NCI-H1930 (cell line): ENCODE measurements at places on chromosomes 4 and X.
A peak's percentile ranks its signal among the peaks of the same experiment; 100 is the strongest.

- DNase-seq, result no peak
These were observed 486.1 kb upstream of the POU3F4 start for GRCh38 chrX:83022020-83022419.

GRCh38 chr4:117660668-117661067 lies 373.6 kb upstream of the NDST3 start:
- DNase-seq, result no peak

- DNase-seq, result no peak
These were observed 11.7 kb upstream of the TMEM156 start for GRCh38 chr4:39043861-39044363.

- DNase-seq, result peak; percentile 43
These were observed 214.5 kb upstream of the TACR3 start for GRCh38 chr4:103934178-103934789.

DNA sequence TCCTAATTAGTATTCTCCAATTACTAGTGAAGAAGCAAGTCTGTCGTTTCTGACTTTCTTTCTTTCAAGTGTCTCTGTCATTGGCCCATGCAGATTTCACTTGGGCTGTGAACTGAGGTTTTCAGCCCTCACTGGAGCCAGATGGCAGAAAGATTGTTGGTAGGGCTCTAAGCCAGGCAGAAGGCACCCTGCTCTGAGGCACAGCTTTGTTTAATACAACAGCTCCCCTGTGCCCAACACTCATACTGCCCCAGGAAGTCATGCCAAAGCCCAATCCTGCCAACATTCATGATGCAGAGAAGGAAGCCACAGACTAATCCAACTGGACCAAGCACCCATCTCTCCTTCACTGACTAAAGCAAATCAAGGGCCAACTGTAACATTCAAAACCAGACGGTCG lies 117.1 kb upstream of the FRG1 start:
- DNase-seq, result no peak

DNA sequence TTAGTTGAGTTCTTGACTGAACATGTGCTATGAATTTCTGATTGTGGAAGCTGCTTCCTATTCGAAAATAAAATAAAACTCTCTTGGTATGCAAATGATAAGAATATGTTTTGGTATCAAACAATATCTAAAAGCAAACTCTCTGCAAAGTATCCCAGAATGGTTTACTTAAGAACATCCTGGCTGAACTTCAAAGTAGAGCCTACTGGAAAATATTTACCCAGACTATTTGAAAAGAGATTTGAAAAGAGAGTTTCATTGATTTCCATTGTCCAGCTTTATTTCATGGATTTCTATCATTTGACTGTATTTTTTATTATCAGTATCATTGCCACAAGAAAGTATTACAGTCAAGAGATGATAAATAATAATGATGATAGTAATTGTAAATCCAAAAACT lies 171.1 kb upstream of the SLC7A11 start:
- no peak for DNase-seq

DNA sequence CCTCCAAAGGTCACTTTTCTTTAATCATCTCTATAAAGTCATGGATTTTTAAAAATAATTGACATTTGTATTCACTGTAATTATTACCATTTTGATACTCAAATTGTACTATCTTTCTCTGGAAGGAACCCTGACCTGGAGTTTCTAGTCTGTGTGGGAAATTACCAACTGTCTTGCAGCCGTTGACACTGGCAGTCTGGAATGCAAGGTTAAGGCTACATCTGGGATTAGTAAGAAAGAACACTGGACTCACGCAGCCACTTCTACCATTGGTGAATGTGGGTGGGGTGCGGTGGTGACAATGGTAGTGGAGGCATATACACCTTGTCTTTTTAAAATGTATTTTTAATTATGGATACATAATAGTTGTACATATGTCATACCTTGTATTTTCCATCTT lies 40.9 kb downstream of the EGF start:
- no peak for DNase-seq

DNA sequence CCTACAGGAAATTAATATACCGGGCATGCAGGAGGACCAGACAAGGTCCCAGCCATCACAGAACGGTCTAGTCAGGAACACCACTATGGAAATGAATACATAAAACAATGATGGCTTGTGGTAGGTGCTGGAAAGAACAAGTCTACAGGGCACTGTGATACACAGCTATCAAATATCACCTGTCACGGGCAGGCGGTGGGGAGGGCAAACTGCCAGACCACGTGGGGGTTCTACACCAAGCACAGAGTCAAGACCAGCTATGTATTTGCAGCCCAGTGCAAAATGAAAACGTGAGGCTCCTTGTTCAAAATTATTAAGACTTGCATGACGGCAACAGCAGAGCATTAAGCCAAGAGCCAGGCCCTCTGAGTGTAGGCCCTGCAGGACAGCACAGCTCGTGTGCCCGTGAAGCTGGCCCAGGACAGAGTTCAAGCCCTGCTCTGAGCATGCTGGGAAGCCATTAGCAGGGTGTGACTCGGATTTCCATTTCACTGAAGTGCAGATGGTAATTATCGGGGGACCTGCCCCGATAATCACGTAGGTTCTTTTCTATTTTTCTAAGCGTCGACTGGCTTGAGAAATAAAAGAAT lies 83.6 kb downstream of the JAKMIP1 start:
- no peak for DNase-seq

GRCh38 chrX:38305971-38306370 lies 21.3 kb downstream of the RPGR start:
- DNase-seq, result no peak

GRCh38 chr4:161321706-161322105 lies 842.1 kb downstream of the FSTL5 start:
- DNase-seq, result no peak

GRCh38 chr4:186709517-186709916 lies 14.1 kb downstream of the FAT1 start:
- DNase-seq, result no peak

GRCh38 chr4:14783011-14783877 lies 219.0 kb upstream of the CPEB2 start:
- DNase-seq, result no peak
